Erythroblast (primary cell): ENCODE measurements at places on chromosomes 12 and 14.
A peak's percentile ranks its signal among the peaks of the same experiment; 100 is the strongest.

GRCh38 chr14:63578300-63578699 is 35.1 kb upstream of the PPP2R5E start:
- DNase-seq: no peak

GRCh38 chr12:18612971-18613370 is 124.8 kb downstream of the PLCZ1 start:
- no peak for DNase-seq

GRCh38 chr12:106010741-106011140 is 128.0 kb downstream of the NUAK1 start:
- DNase-seq: no peak

GRCh38 chr14:95045106-95045701 is 112.1 kb downstream of the DICER1 start:
- DNase-seq: no peak

DNA sequence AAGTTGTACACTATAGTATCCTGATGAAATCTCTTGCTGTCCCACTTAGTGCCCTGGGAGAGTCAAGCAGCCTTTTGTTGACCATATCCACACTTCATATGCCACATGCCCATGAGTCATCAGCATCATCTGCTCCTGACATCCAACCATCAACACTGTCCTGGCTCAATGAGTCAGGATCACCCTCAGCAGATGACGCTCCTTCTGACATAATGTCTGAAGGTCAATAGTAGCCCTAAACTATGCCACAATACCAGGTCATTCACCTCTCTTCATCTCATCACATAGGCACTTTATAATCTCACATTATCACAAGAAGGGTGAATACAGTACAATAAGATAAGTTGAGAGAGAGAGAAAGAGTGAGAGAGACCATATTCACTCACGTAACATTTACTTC is 369.0 kb upstream of the FAR2 start:
- peak; percentile 13 for DNase-seq

- DNase-seq: no peak
These were observed 98.2 kb downstream of the ZFP36L1 start for GRCh38 chr14:68694516-68695235.
